ENCODE measurements at places on chromosomes 11 and 22. TPM values are rescaled to one million over a fixed set of nuclear protein-coding genes. Genes with fewer than 3 reads are reported as not detected.

- no peak for DNase-seq
- H3K36me3 ChIP-seq = peaks cover 22% of the 10 kb centered on the region
- H3K4me3 ChIP-seq = no peak overlapping the region
- peaks cover 38% of the 10 kb centered on the region for H3K4me1 ChIP-seq
- no peaks in the 10 kb centered on the region for H3K27me3 ChIP-seq
- no peak overlapping the region for H3K27ac ChIP-seq
Observed at GRCh38 chr11:2535673-2536439, 91.0 kb downstream of the KCNQ1 start.

DNA sequence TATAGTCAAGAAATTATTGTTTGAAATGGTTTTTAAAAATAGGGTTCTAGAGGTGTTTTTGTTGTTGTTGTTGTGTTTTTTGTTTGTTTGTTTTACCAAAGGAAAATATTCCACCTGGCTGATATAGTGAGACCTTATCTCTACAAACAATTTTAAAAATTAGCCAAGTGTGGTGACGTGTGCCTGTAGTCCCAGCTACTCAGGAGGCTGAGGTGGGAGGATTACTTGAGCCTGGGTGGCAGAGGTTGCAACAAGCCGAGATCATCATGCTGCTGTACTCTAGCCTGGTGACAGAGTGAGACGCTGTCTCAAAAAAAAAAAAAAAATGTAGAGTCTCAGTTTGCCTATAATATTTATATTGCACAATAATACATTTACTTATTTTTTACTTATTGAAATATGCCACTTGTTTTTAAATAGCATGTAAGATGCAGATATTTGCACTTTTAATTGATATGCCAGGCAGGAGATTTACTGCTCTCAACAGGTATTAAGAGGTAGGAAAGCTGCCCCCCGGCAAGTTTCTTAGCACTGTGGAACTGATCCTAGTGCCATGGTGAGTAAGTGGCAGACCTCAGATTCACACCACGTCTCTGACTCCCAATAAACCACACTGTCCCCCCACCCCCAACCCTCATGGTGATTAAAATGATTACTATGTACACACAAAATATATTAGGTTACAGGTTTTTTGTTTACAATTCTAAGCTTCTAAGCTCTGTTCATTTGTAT lies 157.4 kb downstream of the TEAD1 start:
- H3K27me3 ChIP-seq = peaks cover 30% of the 10 kb centered on the region
- no peaks in the 10 kb centered on the region for H3K36me3 ChIP-seq
- no peaks in the 10 kb centered on the region for H3K4me1 ChIP-seq
- no peak overlapping the region for H3K4me3 ChIP-seq
- no peak overlapping the region for H3K27ac ChIP-seq

GRCh38 chr11:109798521-109798920 lies 294.7 kb upstream of the ZC3H12C start:
- no peak overlapping the region for H3K27ac ChIP-seq
- H3K27me3 ChIP-seq = no peaks in the 10 kb centered on the region
- H3K36me3 ChIP-seq = no peaks in the 10 kb centered on the region
- H3K4me3 ChIP-seq = no peak overlapping the region
- H3K4me1 ChIP-seq = no peaks in the 10 kb centered on the region

Gene RIMBP3B
- 0.09 TPM for polyA plus RNA-seq

DNA sequence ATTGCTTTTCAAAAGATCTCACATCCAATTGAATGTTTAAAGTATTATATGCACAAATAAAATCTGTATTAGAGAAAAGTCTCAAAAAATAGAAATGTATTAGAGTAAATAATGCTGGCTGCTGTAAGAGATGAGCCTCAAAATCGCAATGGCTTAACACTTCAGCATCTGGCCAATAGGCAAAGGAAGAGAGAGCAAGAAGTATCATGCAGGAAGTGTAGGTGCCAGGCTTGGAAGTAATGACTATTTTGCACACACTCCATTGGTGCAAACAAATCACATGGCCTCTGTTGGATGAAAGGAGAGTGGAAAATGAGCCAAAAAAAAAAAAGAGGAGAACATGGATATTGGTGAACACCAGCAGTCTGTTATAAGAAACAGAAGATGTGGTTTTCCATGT lies 193.0 kb upstream of the E2F8 start:
- H3K27ac ChIP-seq = no peak overlapping the region
- H3K36me3 ChIP-seq = no peaks in the 10 kb centered on the region
- H3K4me1 ChIP-seq = no peaks in the 10 kb centered on the region
- DNase-seq = no peak
- H3K27me3 ChIP-seq = no peaks in the 10 kb centered on the region
- H3K4me3 ChIP-seq = no peak overlapping the region

GRCh38 chr11:41250408-41250935 lies 209.0 kb downstream of the LRRC4C start:
- H3K36me3 ChIP-seq = no peaks in the 10 kb centered on the region
- no peak overlapping the region for H3K4me3 ChIP-seq
- no peak overlapping the region for H3K27ac ChIP-seq
- DNase-seq = no peak
- H3K4me1 ChIP-seq = no peaks in the 10 kb centered on the region

- peaks cover 3% of the 10 kb centered on the region for H3K4me1 ChIP-seq
- H3K27me3 ChIP-seq = no peaks in the 10 kb centered on the region
- no peak for DNase-seq
- no peak overlapping the region for H3K27ac ChIP-seq
- H3K4me3 ChIP-seq = no peak overlapping the region
- H3K36me3 ChIP-seq = peaks cover 47% of the 10 kb centered on the region
Observed at GRCh38 chr11:17960091-17960490, 52.8 kb downstream of the SERGEF start.

DNA sequence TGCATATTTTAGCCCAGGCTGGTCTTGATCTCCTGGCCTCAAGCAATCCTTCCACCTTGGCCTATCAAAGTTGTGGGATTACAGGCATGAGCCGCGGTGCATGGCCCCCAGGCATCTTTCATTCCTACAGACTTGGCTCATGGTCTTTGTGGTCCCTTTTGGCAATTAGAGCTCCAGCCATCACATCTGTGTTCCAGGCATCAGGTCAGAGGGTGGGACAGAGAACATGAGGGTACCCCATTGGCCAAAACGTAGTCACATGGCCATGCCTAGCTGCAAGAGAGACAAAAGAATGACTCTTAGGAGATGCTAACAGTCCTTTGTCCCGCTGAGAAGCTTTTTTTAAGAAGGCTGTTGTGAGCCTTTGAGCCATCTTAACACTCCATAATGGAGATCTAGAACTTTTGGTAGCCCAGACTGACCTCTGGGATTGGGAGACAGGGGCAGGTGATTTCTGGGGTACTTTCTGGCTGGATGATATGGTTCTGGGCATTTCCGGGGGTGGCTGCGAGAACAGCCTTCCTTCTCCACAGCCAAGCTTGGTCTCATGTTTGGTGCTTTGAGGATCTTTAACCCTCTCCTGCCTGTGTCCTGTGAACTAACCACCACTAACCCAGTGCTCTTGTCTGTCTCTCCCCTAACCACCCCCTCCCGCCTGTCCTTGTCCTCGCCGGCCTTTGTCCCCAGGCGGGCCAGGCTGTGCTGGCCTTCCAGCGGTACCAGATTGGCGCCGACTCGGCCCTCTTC lies 18.4 kb upstream of the TAB1 start:
- no peak overlapping the region for H3K27ac ChIP-seq
- no peak for DNase-seq
- H3K4me3 ChIP-seq = no peak overlapping the region
- no peaks in the 10 kb centered on the region for H3K4me1 ChIP-seq

DNA sequence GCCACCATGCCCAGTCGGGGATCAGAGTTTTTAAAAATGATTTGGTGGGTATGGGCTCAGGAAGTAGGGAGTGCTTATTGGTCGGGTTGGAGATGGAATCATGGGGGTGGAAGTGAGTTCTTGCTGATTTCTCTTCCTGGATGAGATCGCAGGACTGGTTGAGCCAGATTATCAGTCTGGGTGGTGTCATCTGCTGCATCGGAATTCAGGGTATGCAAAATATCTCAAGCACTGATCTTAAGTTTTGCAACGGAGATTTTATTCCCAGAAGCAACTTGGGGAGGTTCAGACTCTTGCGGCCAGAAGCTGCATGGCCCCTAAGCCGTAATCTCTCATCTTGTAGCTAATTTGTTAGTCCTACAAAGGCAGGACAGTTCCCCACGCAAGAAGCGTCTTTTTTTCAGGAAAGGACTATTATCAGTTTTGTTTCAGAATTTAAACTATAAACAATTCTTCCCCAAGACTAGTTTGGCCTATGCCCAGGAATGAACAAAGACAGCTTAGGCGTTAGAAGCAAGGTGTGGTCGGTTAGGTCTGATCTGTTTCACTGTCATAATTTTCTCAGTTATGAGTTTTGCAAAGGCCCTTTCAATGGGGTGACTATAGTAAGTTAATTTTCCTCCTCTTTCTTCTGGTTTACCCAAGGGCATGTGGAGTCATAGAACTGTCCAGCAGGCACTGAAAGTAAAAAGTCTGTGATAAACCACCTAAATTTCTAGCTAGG lies 1.4 kb upstream of the PIWIL3 start:
- no peak overlapping the region for H3K4me3 ChIP-seq
- no peak for DNase-seq
- H3K27me3 ChIP-seq = peaks cover 2% of the 10 kb centered on the region
- H3K4me1 ChIP-seq = no peaks in the 10 kb centered on the region
- H3K27ac ChIP-seq = no peak overlapping the region
- no peaks in the 10 kb centered on the region for H3K36me3 ChIP-seq

- no peaks in the 10 kb centered on the region for H3K27me3 ChIP-seq
- no peaks in the 10 kb centered on the region for H3K36me3 ChIP-seq
- no peak overlapping the region for H3K4me3 ChIP-seq
- DNase-seq = no peak
- no peak overlapping the region for H3K27ac ChIP-seq
Observed at GRCh38 chr22:48240935-48241230, 1478.4 kb downstream of the TBC1D22A start.

GRCh38 chr11:66973956-66974580 lies 1.0 kb upstream of the C11orf86 start:
- H3K4me1 ChIP-seq = peaks cover 29% of the 10 kb centered on the region
- no peak for DNase-seq
- H3K4me3 ChIP-seq = no peak overlapping the region
- H3K27me3 ChIP-seq = no peaks in the 10 kb centered on the region
- H3K27ac ChIP-seq = no peak overlapping the region

GRCh38 chr11:86818462-86819192 lies 18.3 kb downstream of the PRSS23 start:
- H3K36me3 ChIP-seq = no peaks in the 10 kb centered on the region
- H3K27me3 ChIP-seq = peaks cover 2% of the 10 kb centered on the region
- no peak for DNase-seq
- no peaks in the 10 kb centered on the region for H3K4me1 ChIP-seq

Gene HEPHL1
- polyA plus RNA-seq = not detected

DNA sequence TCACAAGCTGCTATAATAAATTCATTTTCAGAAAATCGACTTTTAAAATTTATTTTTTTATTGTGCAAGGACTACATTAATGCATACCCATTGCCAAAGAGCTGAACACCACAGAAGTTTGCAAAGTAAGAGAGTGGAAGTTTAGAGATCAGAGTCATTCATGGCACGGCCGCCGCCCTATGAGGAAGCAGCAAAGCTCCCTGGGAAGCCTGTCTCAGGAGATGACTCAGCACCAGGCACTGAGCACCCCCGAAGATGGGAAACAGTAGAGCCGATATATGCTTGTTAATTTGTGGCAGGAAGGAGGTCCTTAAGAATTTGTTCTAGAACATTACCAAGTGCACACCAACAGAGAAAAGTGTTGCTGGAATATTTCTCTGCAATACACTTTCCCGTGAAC lies 693.7 kb downstream of the OPCML start:
- no peak for DNase-seq
- H3K27ac ChIP-seq = no peak overlapping the region
- H3K36me3 ChIP-seq = no peaks in the 10 kb centered on the region
- H3K27me3 ChIP-seq = no peaks in the 10 kb centered on the region
- no peaks in the 10 kb centered on the region for H3K4me1 ChIP-seq
- no peak overlapping the region for H3K4me3 ChIP-seq

Gene MS4A6A
- 3,009 TPM for polyA plus RNA-seq

DNA sequence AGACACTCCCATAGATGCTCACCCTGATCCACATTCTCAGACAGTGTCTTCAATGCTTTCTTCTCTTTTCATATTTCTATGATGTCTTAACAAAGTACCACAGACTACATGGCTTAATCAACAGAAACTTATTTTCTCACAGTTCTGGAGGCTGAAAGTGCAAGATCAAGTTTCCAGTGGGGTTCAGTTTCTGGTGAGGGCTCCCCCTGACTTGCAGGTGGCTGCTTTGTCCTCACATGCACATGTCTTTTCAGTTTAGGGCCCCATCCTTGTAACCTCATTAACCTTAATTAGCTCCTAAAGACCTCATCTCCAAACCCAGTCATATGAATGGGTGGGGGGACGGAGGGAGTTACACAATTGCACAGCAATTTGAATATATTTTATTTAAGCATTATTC lies 335.8 kb downstream of the AASDHPPT start:
- no peak for DNase-seq
- H3K36me3 ChIP-seq = no peaks in the 10 kb centered on the region
- H3K4me3 ChIP-seq = no peak overlapping the region
- H3K4me1 ChIP-seq = no peaks in the 10 kb centered on the region

- H3K4me3 ChIP-seq = no peak overlapping the region
- H3K27me3 ChIP-seq = no peaks in the 10 kb centered on the region
- no peaks in the 10 kb centered on the region for H3K4me1 ChIP-seq
- no peak for DNase-seq
- no peak overlapping the region for H3K27ac ChIP-seq
Observed at GRCh38 chr11:8631395-8632118, 37.5 kb upstream of the STK33 start.

Gene FREY1
- 0.37 TPM for polyA plus RNA-seq

- no peaks in the 10 kb centered on the region for H3K27me3 ChIP-seq
- H3K4me1 ChIP-seq = no peaks in the 10 kb centered on the region
Observed at GRCh38 chr11:86719781-86720463, 47.5 kb upstream of the ME3 start.

DNA sequence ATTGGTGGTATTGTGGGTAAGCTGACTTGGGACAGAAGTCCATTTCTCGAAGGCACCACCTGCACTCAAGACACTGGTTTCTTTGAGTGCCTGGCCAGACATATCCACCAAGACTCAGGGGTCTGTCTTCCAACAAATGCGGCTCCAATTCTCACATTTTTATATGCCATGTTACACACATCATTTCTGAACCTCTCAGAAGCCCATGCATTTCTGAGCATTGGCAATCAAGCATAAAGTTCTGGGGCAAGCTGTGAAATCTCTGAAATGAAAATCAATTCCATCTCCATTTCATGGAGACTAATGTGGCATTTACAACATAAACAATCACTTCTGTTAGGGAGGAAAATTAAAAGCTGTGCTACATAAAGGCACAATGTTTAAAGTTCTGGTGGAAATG lies 243.7 kb downstream of the KIRREL3 start:
- H3K4me3 ChIP-seq = no peak overlapping the region
- H3K27me3 ChIP-seq = no peaks in the 10 kb centered on the region
- H3K4me1 ChIP-seq = no peaks in the 10 kb centered on the region

- H3K27ac ChIP-seq = no peak overlapping the region
- H3K4me3 ChIP-seq = no peak overlapping the region
- H3K27me3 ChIP-seq = no peaks in the 10 kb centered on the region
- H3K4me1 ChIP-seq = no peaks in the 10 kb centered on the region
- H3K36me3 ChIP-seq = no peaks in the 10 kb centered on the region
Observed at GRCh38 chr11:34775417-34775888, 140.7 kb downstream of the APIP start.

Gene OR4C12
- not detected for polyA plus RNA-seq
